ENCODE measurements at places on chromosomes 16 and 17. TPM values are rescaled to one million over a fixed set of nuclear protein-coding genes. Genes with fewer than 3 reads are reported as not detected.
A peak's percentile ranks its signal among the peaks of the same experiment; 100 is the strongest.

- H3K27ac ChIP-seq, result no peak overlapping the region
- H3K4me3 ChIP-seq, result no peak overlapping the region
- peaks cover 11% of the 10 kb centered on the region for H3K36me3 ChIP-seq
- no peak for DNase-seq
- H3K4me1 ChIP-seq, result no peaks in the 10 kb centered on the region
- H3K27me3 ChIP-seq, result no peaks in the 10 kb centered on the region
These were observed 76.3 kb downstream of the TTC19 start for GRCh38 chr17:16075949-16076348.

DNA sequence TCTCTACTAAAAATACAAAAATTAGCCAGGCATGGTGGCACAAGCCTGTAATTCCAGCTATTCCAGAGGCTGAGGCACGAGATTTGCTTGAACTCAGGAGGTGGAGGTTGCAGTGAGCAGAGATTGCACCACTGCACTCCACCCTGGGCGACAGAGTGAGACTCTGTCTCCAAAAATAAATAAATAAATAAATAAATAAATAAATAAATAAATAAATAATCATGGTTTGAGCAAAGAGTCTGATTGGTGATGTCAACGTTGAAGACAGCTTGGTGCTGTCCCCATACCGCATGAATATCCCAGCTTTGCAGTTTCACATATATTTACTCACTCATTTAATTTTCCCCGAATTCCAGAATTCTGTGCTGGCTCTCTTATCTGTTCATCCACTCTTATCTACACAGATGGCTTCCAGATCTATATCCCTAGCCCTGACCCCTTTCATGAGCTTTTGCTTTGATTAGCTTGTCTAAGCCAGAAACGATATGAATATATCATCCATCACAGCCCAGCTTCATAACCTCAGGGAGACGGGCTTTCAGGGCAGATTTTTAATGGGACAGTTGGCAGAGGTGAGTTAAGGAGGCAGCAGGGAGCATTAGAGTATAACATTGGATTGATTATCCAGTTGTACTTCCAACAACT is 91.0 kb downstream of the SPACA3 start:
- H3K4me3 ChIP-seq, result no peak overlapping the region
- H3K27me3 ChIP-seq, result peaks cover 25% of the 10 kb centered on the region
- H3K36me3 ChIP-seq, result peaks cover 3% of the 10 kb centered on the region
- DNase-seq, result no peak
- no peak overlapping the region for H3K27ac ChIP-seq
- no peaks in the 10 kb centered on the region for H3K4me1 ChIP-seq

- no peak for DNase-seq
- H3K36me3 ChIP-seq, result peaks cover 16% of the 10 kb centered on the region
- H3K4me3 ChIP-seq, result no peak overlapping the region
- H3K27me3 ChIP-seq, result peaks cover 2% of the 10 kb centered on the region
- peak overlapping the region; percentile 32 for H3K27ac ChIP-seq
- H3K4me1 ChIP-seq, result peaks cover 70% of the 10 kb centered on the region
These were observed 98.5 kb downstream of the RAP1GAP2 start for GRCh38 chr17:2894782-2895181.

- no peak overlapping the region for H3K27ac ChIP-seq
- H3K4me1 ChIP-seq, result peaks cover 13% of the 10 kb centered on the region
- no peak overlapping the region for H3K4me3 ChIP-seq
- H3K36me3 ChIP-seq, result no peaks in the 10 kb centered on the region
These were observed 1.1 kb downstream of the NAA38 start for GRCh38 chr17:7856011-7856810.

The SNX20 gene
- 28.7 TPM for polyA plus RNA-seq

The TNFRSF17 gene
- polyA plus RNA-seq, result not detected

The B3GNT9 gene
- polyA plus RNA-seq, result not detected

DNA sequence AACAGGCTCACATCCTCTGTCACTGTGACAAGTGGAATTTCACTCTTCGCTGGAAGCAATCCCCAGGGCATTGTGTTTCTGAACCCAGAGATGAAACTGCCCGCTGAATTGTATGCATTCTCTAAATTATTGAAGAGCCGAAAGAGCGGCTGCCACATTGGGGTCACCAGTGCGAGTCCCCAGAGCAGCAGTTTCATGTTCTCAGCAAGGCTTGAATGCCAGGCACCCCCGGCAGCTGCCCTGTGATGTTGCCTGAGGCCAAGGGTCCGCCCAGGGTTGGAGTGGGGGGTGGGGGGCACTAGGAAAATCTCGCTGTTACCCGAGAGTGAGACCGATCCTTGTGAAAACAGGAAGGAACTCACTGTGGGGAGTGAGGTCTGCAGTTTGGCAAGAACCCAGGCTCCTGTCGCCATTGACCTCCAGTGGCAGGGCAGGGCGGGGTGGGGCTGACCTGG is 20.7 kb upstream of the BCAR1 start:
- no peak overlapping the region for H3K4me3 ChIP-seq
- no peak overlapping the region for H3K27ac ChIP-seq
- H3K27me3 ChIP-seq, result peaks cover 23% of the 10 kb centered on the region
- no peak for DNase-seq

DNA sequence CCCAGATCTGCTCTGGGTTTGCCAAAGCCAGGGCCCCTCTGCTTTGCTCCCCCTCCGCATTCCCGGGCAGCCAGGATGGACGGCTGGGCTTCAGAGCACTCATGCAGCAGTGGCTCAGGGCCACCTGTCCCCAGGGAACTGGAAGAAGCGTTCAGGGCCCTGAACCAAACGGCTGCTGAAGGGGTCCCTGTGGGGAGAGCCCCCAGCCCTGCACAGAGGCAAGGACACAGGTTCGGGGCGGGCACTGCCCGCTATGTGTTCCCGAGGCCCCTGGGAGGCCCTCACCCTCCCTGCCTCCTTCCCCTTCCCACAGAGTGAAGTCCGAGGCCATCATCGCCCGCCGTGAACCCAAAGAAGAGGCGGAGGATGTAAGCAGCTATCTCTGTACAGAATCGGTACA is 10.4 kb downstream of the NME3 start:
- DNase-seq, result no peak
- no peak overlapping the region for H3K27ac ChIP-seq
- H3K36me3 ChIP-seq, result no peaks in the 10 kb centered on the region
- H3K4me1 ChIP-seq, result peaks cover 11% of the 10 kb centered on the region

- H3K27ac ChIP-seq, result no peak overlapping the region
- H3K36me3 ChIP-seq, result no peaks in the 10 kb centered on the region
- peaks cover 13% of the 10 kb centered on the region for H3K4me1 ChIP-seq
- no peak overlapping the region for H3K4me3 ChIP-seq
These were observed 41.5 kb downstream of the C16orf78 start for GRCh38 chr16:49415083-49415482.

- no peak for DNase-seq
- no peaks in the 10 kb centered on the region for H3K36me3 ChIP-seq
- H3K27me3 ChIP-seq, result peaks cover 2% of the 10 kb centered on the region
- H3K27ac ChIP-seq, result no peak overlapping the region
These were observed 2.0 kb downstream of the GPT2 start for GRCh38 chr16:46885960-46886763.

The TAT gene
- not detected for polyA plus RNA-seq

The MPV17L gene
- polyA plus RNA-seq, result not detected

DNA sequence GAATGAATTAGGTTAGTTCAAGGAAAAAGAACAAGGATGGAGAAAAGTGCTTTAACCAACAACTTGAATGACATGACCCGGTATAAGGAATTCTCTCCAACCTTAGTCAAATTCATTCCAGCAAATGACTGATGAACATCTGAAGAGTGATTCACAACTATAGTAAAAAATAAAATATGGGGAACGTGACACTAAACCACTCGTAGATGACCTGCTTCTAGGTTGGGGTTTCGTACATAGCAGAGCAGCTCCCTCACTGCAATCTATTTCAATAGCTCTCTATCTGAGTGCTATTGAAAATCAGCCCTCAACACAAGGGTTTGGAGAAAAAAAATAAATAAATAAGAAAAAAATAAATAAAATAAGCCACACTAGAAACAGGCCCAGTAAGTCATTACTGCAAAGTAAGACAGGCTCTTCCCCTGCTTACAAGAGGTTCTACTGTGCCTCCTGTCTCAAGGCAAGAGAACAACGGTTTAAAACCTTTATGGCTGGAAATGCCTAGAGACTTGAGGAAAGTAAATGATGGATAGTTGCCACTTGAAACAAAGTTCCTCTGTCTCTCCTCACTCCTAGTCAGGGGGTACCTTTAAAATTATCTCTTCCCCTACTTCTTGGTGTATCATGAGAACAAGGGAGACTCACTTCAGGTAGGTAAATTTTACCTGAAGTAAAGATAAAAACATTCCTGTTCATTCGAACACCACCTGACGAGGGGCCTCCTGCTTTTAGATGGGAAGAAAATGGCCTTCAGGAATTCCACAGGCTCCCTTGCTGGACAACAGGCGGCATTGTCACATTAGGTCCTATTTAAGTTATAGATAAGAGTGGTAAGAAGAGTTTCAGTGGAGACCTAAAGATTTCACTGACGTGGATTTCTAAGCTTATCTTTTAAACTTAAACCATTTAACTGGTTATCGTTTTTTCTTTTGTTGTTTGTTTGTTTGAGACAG is 20.5 kb downstream of the COG7 start:
- DNase-seq, result no peak
- H3K36me3 ChIP-seq, result peaks cover 33% of the 10 kb centered on the region

GRCh38 chr16:72604375-72604774 is 432.4 kb upstream of the PMFBP1 start:
- no peaks in the 10 kb centered on the region for H3K4me1 ChIP-seq
- peaks cover 3% of the 10 kb centered on the region for H3K36me3 ChIP-seq

DNA sequence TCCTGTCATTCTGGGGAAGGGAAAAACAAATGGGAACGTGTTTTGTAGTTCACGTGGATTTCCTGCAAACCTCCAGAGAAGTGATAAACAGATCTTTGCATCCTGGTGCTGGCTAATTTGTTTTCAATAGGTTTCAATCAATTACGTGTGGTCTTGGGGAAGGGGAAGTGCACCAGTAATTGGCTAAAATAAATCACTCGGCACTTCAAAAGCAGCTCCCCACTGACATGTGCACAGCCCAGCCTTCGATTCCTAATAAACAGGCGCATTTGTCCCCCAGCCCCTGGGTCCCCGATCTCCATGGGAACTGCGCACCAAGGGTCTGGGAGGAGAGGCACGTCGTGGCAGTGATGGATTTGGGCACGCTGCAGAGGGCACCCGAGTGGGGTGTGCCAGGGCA is 112.9 kb upstream of the GSE1 start:
- H3K27me3 ChIP-seq, result no peaks in the 10 kb centered on the region
- peaks cover 9% of the 10 kb centered on the region for H3K4me1 ChIP-seq
- H3K36me3 ChIP-seq, result no peaks in the 10 kb centered on the region

- no peak overlapping the region for H3K27ac ChIP-seq
- no peak for DNase-seq
- H3K27me3 ChIP-seq, result peaks cover 7% of the 10 kb centered on the region
- H3K4me3 ChIP-seq, result no peak overlapping the region
- no peaks in the 10 kb centered on the region for H3K36me3 ChIP-seq
These were observed 505.4 kb upstream of the RBFOX1 start for GRCh38 chr16:6827267-6827666.

The SLC22A31 gene
- not detected for polyA plus RNA-seq

- no peak overlapping the region for H3K4me3 ChIP-seq
- peak; percentile 5 for DNase-seq
- no peaks in the 10 kb centered on the region for H3K4me1 ChIP-seq
- no peak overlapping the region for H3K27ac ChIP-seq
These were observed 59.1 kb downstream of the TIMM22 start for GRCh38 chr17:1055751-1056645.

The ALDH3A1 gene
- not detected for polyA plus RNA-seq

The TRPV3 gene
- 1.3 TPM for polyA plus RNA-seq

GRCh38 chr17:39954876-39955275 is 7.9 kb upstream of the GSDMA start:
- peaks cover 2% of the 10 kb centered on the region for H3K27me3 ChIP-seq
- H3K27ac ChIP-seq, result no peak overlapping the region
- no peak overlapping the region for H3K4me3 ChIP-seq
- peaks cover 20% of the 10 kb centered on the region for H3K4me1 ChIP-seq
- no peak for DNase-seq
- no peaks in the 10 kb centered on the region for H3K36me3 ChIP-seq

The NTHL1 gene
- polyA plus RNA-seq, result 31.6 TPM

- H3K4me3 ChIP-seq, result no peak overlapping the region
- H3K4me1 ChIP-seq, result peaks cover 81% of the 10 kb centered on the region
- H3K27me3 ChIP-seq, result no peaks in the 10 kb centered on the region
These were observed 30.8 kb downstream of the MPRIP start for GRCh38 chr17:17073030-17073564.

The LRRC37A3 gene
- polyA plus RNA-seq, result 2.2 TPM

- H3K4me3 ChIP-seq, result peak overlapping the region; percentile 59
- H3K27me3 ChIP-seq, result no peaks in the 10 kb centered on the region
- no peak overlapping the region for H3K27ac ChIP-seq
- H3K4me1 ChIP-seq, result peaks cover 89% of the 10 kb centered on the region
- H3K36me3 ChIP-seq, result peaks cover 4% of the 10 kb centered on the region
- no peak for DNase-seq
These were observed 56.3 kb downstream of the CREBBP start for GRCh38 chr16:3824121-3824795.

DNA sequence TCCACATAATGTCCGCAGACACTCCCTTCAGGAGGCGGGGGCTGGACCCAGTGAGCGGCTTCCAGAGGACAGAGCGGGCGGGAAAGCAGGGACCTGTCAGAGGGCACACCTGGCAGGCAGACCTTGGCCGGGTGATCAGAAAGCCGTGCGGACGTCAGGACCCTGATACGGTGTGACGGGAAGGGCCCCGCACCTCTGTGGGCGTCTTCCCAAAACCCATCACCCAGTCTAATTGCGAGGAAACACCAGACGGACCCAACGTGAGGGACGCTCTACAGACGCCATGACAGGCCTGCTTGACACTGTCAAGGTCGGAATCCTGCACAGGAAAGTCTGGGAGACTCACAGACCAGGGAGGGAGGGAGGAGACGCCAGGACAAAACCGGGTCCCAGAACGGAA is 8.4 kb downstream of the LMF1 start:
- H3K27ac ChIP-seq, result no peak overlapping the region
- H3K4me3 ChIP-seq, result no peak overlapping the region
- H3K36me3 ChIP-seq, result peaks cover 5% of the 10 kb centered on the region
- H3K4me1 ChIP-seq, result peaks cover 19% of the 10 kb centered on the region
- no peaks in the 10 kb centered on the region for H3K27me3 ChIP-seq

The HEATR9 gene
- 0.11 TPM for polyA plus RNA-seq

The ADAP2 gene
- not detected for polyA plus RNA-seq

DNA sequence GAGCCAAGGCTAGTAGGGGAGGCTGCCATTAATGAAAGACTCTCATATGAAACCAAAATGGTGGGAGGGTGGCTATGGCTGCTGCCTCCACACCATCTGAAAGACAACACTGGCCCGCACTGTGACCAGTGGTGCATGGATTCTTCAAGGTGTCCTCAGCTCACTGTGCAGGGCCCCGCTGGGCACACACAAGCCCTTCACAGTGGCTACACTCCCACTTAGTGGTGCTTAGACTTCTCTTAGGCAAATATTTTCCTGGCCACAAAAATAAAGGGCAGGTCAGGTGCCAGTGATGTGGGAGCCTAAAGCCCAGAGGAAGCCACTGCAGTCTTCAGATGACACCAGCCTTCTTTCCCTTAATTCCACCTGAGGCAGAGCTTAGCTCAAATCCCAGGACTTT is 38.1 kb upstream of the IRX3 start:
- DNase-seq, result no peak
- H3K27ac ChIP-seq, result no peak overlapping the region
- no peak overlapping the region for H3K4me3 ChIP-seq
- H3K27me3 ChIP-seq, result peaks cover 2% of the 10 kb centered on the region

- DNase-seq, result no peak
- H3K4me1 ChIP-seq, result no peaks in the 10 kb centered on the region
- no peak overlapping the region for H3K27ac ChIP-seq
These were observed 256.1 kb upstream of the SALL1 start for GRCh38 chr16:51407199-51407598.

The EFTUD2 gene
- 76.5 TPM for polyA plus RNA-seq

GRCh38 chr16:85902366-85903155 is 3.6 kb downstream of the IRF8 start:
- H3K4me1 ChIP-seq, result peaks cover 84% of the 10 kb centered on the region
- H3K4me3 ChIP-seq, result peak overlapping the region; percentile 92
- H3K27me3 ChIP-seq, result peaks cover 18% of the 10 kb centered on the region
